ENCODE measurements at places on chromosomes 4 and X. TPM values are rescaled to one million over a fixed set of nuclear protein-coding genes. Genes with fewer than 3 reads are reported as not detected.

The ACOT9 gene
- 19.2 TPM for polyA plus RNA-seq

The MAMLD1 gene
- polyA plus RNA-seq, result 3.9 TPM

The NEUROG2 gene
- polyA plus RNA-seq, result not detected

The RADX gene
- polyA plus RNA-seq, result 21.4 TPM

The ARHGAP36 gene
- polyA plus RNA-seq, result not detected

The MYOZ2 gene
- 0.16 TPM for polyA plus RNA-seq

The GAR1 gene
- polyA plus RNA-seq, result 13.4 TPM

The GPRASP1 gene
- polyA plus RNA-seq, result 6.6 TPM

The UGT2B10 gene
- not detected for polyA plus RNA-seq

The DCAF8L2 gene
- not detected for polyA plus RNA-seq

The TMEM31 gene
- polyA plus RNA-seq, result 0.35 TPM

The ASB5 gene
- polyA plus RNA-seq, result 0.38 TPM

The KCND1 gene
- polyA plus RNA-seq, result 1.3 TPM

The ITIH6 gene
- polyA plus RNA-seq, result not detected

The ARMCX2 gene
- 34.5 TPM for polyA plus RNA-seq

The NMU gene
- not detected for polyA plus RNA-seq

The RHOXF2B gene
- not detected for polyA plus RNA-seq

The TMSB15C gene
- 0.30 TPM for polyA plus RNA-seq

The DOK7 gene
- 5.8 TPM for polyA plus RNA-seq

The KANTR gene
- 10.8 TPM for polyA plus RNA-seq

The GAGE2A gene
- polyA plus RNA-seq, result not detected

The MORF4L2 gene
- polyA plus RNA-seq, result 108 TPM

The TLR10 gene
- 0.08 TPM for polyA plus RNA-seq

The MEPE gene
- polyA plus RNA-seq, result not detected

The NKX1-1 gene
- polyA plus RNA-seq, result not detected

The UGT2B11 gene
- not detected for polyA plus RNA-seq

The GPR119 gene
- polyA plus RNA-seq, result 7.6 TPM

The PPP4R3C gene
- polyA plus RNA-seq, result not detected

The MTTP gene
- 0.05 TPM for polyA plus RNA-seq

The IL21 gene
- polyA plus RNA-seq, result not detected

The TRIM75 gene
- not detected for polyA plus RNA-seq

The CT47B1 gene
- not detected for polyA plus RNA-seq

The FTHL17 gene
- not detected for polyA plus RNA-seq

The GLRB gene
- 7.1 TPM for polyA plus RNA-seq

The PAGE1 gene
- polyA plus RNA-seq, result not detected

The HERC3 gene
- 2.7 TPM for polyA plus RNA-seq

The ARX gene
- polyA plus RNA-seq, result 9.6 TPM

The EMCN gene
- polyA plus RNA-seq, result 4.6 TPM

The OPN1LW gene
- polyA plus RNA-seq, result not detected

The IL9R gene
- 0.11 TPM for polyA plus RNA-seq

The CRLF2 gene
- polyA plus RNA-seq, result 0.07 TPM

The ANXA10 gene
- 2.5 TPM for polyA plus RNA-seq

The ANKRD37 gene
- polyA plus RNA-seq, result 11.5 TPM

The TRIM2 gene
- polyA plus RNA-seq, result 11.9 TPM

The IL1RAPL1 gene
- polyA plus RNA-seq, result not detected

The FGFBP2 gene
- polyA plus RNA-seq, result 0.92 TPM

The IL13RA2 gene
- not detected for polyA plus RNA-seq

The FDCSP gene
- 0.28 TPM for polyA plus RNA-seq

The FAM149A gene
- polyA plus RNA-seq, result 31.4 TPM

The PASD1 gene
- not detected for polyA plus RNA-seq

The WNK3 gene
- polyA plus RNA-seq, result 0.15 TPM

The ENPEP gene
- polyA plus RNA-seq, result 0.27 TPM

The NAP1L2 gene
- polyA plus RNA-seq, result 7.4 TPM

The ART3 gene
- 14.4 TPM for polyA plus RNA-seq

The ASB12 gene
- polyA plus RNA-seq, result 0.15 TPM
